Activated CD4-positive, alpha-beta T cell treated with anti-CD3 and anti-CD28 coated beads, Interleukin-10, Interleukin-2, amounts not matched to agents 100 ng/mL and 50 ng/mL, durations not matched to agents 16 hours and 8 hours (primary cell): ENCODE measurements at places on chromosomes 1 and 21.

DNA sequence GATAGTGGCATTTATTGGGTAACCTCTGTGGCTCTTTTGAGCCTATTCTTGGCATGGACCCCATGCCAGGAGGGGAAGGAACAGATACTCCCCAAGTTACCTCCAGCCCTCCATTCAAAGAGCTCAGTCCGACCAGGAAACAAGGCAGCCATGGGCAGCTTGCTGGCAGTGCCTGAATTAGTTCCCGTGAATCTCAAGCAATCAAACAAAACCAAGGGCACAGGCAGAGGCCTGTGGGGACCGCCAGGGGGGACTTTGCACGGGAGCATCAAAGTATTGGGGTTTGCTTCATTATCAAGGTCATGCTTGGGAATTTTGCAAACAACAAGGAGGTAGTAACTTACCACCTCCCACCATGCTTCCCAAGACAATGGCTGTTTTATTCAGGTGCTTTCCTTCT, 81.2 kb upstream of the IFFO2 start:
- no peak for DNase-seq

DNA sequence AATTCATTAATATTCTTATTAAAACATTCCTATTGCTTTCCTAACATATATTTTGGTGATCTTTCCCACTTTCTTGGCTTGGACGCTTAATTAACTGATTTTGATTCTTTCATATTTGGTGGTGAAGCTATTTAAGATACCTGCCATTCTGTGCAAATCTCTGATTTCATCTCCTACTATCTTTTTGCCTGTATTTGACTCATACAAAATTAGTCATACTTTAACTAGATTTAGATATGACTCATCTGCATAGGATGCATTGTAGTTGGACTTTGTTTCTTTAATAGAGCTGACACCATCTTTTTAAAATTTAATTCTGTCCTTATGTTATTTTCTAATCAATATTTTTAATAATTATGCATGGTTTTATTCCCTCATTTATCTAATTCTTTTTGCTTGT, 93.8 kb upstream of the PLPPR4 start:
- DNase-seq, result peak; percentile 17

DNA sequence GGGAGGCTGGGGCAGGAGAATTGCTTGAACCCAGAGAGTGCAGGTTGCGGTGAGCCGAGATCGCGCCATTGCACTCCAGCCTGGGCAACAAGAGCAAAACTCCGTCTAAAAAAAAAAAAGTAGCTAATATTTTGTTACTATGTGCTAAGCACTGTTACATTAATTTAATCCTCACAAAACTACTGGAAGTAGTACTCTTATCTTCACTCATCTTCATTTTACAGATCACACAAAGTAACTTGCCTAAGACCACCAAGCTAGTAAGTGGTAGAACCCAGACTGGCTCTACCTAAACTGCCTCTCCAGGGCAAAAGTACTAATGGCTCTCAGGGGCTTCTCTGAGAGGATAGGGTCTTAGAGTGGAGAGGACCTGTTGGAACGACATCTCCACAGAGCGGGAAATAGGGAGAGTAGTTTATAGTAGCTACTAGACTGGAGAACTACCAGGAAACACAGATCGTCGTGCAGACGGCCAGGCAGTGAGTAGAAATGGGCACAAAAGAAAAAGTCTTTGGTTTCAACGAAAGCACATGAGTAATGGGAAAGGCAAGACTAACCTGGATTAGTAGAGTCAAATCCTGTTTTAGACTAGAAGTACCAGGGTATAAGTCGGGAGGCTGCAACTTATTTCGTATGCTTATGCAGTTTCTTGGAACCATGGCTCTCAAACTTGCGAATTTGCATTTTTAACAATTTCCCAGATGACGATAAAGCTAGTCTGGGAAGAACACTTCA, 1.4 kb downstream of the CLCC1 start:
- no peak for DNase-seq

GRCh38 chr1:84476225-84476624, 2.8 kb upstream of the RPF1 start:
- DNase-seq, result no peak

DNA sequence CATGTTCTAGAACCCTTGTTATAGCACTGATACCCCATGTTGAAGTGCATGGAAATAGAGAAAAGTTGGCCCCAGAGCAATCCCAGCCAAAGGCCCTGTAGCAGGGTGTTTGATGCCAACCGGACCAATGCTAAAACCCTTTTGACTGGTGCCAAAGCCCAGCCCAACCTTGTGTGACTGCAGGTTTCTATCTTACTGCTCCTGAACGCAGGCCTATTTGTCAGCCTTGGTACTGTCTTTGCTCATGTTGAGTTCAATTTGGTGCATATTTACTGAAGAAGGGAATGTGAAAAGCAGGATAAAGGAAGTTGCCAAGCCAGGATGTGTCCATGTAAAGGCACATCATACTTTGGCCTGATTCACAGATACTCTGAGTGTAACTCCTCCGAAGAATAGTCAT, 51.7 kb upstream of the NFASC start:
- no peak for DNase-seq

GRCh38 chr21:42102991-42103390, 31.9 kb downstream of the UMODL1 start:
- DNase-seq, result no peak

GRCh38 chr1:6783936-6784559, 1.2 kb upstream of the CAMTA1 start:
- no peak for DNase-seq

DNA sequence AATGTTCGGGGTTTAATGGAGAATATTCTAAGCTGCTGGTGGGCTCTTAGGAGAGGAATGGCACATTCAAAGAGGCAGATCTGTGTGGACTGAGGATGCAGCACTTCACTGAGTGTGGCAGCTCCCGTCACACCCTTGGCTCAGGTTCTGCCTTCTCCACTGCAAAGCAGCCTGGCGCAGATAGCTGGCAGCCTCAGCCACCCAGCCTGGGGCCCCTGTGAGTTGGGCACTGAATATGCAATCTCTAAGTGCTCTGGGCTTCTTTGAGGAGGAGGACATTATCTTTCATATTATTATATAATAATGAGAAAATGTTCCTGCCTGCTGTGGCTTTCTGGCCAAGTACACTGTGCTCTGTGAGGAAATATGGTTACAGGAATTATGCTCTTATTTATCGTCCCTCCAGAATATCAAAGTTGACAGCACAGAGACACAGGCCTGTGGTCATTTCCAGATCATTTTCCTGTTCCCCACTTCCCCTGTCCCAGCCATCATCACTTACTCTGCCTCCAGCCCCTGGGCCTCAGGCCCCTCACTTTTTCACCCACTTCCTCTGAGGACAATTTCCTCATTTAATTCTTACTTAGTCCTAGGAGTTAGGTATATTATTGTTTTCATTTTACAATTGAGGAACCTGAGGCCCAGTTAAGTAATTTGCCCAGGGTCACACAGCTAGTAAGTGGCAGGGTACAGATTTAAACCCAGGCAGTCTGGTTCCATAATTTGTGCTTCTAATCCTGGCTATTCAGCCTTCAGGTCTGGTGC, 53.6 kb downstream of the MAB21L3 start:
- DNase-seq, result no peak

- peak; percentile 8 for DNase-seq
Measured at GRCh38 chr1:157691285-157691920, 9.2 kb downstream of the FCRL3 start.

- DNase-seq, result peak; percentile 80
Measured at GRCh38 chr1:185439727-185440415, 122.8 kb upstream of the IVNS1ABP start.

DNA sequence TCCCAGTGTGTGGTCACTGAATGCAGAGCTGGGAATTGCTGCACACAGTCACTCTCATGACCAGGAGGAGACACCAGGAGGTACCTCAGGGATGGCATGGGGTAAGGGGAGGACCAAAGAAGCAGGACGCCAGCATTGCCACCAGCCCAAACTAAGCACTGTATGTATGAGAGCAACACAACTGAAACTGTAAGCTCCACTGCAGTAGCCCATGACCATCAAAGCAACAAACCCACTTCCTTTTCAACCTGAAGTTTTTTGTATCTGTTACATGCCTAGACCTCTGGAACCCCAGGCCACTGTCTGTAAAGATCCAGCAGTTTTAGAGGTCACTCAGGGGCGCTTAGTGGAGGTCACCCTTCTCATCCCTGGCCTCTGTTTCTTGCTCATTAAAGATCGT, 164.3 kb downstream of the SETD4 start:
- no peak for DNase-seq

GRCh38 chr1:225962440-225962975, 21.5 kb upstream of the LEFTY2 start:
- DNase-seq, result peak; percentile 64

DNA sequence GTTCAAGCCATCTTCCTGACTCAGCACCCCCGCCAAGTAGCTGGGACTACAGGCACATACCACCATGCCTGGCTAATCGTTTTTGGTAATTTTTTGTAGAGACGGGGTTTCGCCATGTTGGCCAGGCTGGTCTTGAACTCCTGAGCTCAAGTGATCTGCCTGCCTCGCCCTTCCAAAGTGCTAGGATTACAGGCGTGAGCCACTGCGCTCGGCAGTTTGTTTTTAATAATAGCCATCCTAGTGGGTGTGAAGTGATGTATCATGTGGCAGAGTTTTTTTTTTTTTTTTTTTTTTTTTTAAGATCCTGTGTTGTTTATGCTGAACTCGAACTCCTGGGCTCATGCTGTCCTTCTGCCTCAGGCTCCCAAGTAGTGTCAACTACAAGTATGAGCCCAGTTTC, 51.8 kb downstream of the SPEN start:
- no peak for DNase-seq

- no peak for DNase-seq
Measured at GRCh38 chr21:43800566-43800965, 11.2 kb downstream of the RRP1 start.

DNA sequence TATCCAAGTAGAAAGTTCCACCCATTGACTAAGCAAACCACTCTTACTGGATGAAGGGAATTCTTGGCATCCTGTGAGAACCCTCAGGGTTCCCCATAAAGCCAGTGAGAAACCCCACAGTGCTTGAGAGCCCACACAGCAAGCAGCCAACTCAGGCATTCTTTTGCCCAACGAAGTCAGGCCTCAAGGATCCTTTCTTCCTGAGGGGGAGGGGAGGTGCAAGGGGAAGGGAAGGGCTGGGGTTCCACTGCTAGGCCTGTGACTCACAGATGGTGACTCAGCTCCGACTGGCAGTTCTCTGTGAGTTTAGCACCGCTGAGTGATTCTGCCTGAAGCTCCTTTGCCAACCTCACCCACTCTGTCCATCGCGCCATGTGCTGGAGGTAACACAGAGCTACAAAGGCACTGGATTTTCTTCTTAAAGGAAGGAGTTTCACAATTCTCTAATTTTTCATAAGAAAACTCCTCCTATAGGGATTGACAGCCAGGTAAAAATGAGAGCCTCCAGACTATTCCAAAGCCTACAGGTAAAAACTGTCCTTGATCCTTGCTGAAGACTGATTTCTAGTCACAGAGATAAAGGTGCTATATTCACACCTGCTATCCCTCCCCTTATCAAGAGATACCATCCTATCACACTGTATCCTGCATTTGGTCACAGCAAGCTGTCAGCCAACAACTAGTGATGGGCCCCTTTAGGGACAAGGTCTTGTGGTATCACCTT, 4.8 kb downstream of the ENO1 start:
- DNase-seq, result peak; percentile 93

GRCh38 chr1:166703141-166703540, 136.1 kb upstream of the POGK start:
- DNase-seq, result no peak
